ENCODE measurements at places on chromosomes 7 and 10.

GRCh38 chr10:103578782-103579382 is 85.4 kb downstream of the NEURL1 start:
- DNase-seq: no peak

DNA sequence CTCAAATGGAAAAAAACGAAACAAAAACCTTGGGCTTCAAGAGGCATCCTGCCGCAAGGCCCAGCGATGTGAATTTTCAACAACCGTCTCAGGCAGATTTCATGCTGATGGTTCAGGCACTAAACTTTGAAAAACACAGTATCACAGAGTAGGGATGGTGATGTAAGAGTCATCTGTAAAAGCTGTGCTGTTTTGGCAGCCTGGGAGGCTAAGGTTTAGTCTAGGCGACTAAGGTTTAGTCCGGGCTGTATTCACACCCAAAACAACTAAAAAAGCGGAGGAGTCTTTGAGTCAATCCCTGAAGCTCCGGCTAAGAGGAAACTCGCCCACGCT is 420 bp upstream of the MINPP1 start:
- DNase-seq: no peak

DNA sequence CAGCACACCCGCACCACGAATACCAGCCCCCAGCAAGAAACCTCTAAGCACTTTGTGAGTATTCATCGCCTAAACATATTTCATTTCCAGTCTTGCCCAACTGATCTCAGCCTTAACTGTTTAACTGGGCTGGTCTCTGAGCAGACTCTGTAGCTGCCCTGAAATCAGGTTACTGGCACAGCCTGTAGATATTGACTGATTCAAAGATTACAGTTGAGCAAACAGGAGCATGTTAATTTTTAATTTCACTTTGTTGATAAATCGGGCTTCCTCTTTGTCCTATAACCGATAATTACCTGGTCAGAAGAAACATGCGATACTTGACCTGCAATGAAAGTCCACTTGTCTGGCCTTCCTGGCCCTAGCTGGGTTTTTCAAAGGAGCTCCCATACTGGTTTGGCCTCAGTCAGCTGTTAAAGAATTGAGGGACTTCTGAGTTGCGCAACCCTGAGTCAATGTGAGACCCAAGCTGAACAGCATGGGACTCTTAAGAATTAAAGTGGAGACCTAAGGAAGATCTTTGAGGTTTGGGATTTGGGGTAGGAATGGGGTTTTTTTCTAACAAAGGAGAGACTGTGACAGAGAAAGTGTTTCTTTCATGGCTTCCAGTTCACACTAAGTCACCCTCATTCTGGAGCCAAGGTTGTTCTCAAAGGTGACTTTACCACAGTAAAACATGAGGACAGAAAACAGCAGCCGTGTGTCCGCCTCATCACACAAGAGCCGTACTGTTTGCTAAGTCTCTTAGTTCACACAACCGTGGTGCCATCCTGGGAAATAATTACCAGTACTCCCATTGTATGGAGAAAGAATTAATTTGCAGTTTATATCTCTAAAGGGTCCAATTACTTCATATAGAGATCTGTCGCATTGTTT is 75.9 kb downstream of the PPP1R3C start:
- DNase-seq: no peak

GRCh38 chr10:4984971-4985594 is 18.6 kb downstream of the AKR1C2 start:
- DNase-seq: no peak
